ENCODE measurements at places on chromosomes 13 and 19.
A peak's percentile ranks its signal among the peaks of the same experiment; 100 is the strongest.

- DNase-seq = no peak
Observed at GRCh38 chr19:55930996-55931515, 1.1 kb downstream of the NLRP13 start.

GRCh38 chr13:63481334-63481733 lies 2065.7 kb upstream of the PCDH20 start:
- DNase-seq = no peak

GRCh38 chr19:23774106-23774505 lies 15.4 kb upstream of the ZNF681 start:
- no peak for DNase-seq

GRCh38 chr19:34365463-34366401 lies 736 bp downstream of the GPI start:
- DNase-seq = peak; percentile 23

- DNase-seq = no peak
Observed at GRCh38 chr19:34317311-34317927, 47.6 kb upstream of the GPI start.

- DNase-seq = no peak
Observed at GRCh38 chr13:43693639-43694038, 93.1 kb downstream of the ENOX1 start.

DNA sequence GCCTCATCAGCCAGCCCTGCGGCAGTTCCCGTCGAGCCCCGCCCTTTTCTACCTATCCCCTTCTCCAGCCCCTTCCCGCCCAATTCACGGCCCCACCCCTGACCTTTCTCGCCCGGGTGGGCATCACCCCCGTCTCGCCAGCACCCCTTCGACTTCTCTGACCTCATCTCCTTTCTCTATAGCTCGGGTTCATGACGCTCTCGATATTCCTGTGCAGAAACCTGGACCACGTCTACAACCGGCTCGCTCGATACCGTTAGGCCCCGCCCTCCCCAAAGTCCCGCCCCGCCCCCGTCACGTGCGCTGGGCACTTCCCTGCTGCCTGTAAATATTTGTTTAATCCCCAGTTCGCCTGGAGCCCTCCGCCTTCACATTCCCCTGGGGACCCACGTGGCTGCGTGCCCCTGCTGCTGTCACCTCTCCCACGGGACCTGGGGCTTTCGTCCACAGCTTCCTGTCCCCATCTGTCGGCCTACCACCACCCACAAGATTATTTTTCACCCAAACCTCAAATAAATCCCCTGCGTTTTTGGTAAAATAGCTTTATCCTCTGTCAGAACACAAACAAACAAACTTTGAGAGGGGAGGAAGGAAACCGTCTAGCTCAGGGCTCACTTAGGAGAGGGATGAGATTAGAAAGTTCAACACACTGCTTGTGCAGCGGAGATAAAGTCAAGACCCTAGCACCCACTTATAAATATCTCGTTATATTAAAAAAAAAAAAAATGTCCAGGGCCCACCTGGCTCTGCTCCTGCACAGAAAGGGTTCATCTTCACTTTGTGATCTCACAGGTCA lies 5.1 kb downstream of the CD37 start:
- DNase-seq = peak; percentile 68

- no peak for DNase-seq
Observed at GRCh38 chr13:76538004-76538403, 348.2 kb downstream of the KCTD12 start.

GRCh38 chr13:51920786-51921185 lies 59.0 kb downstream of the CCDC70 start:
- DNase-seq = no peak

GRCh38 chr13:30585748-30586262 lies 31.9 kb upstream of the USPL1 start:
- DNase-seq = no peak

GRCh38 chr19:20165971-20166592 lies 932 bp upstream of the ZNF486 start:
- no peak for DNase-seq

GRCh38 chr13:30027569-30028455 lies 177.4 kb upstream of the UBL3 start:
- no peak for DNase-seq

- peak; percentile 70 for DNase-seq
Observed at GRCh38 chr19:33064458-33064791, 263 bp downstream of the RHPN2 start.

Data from T47D (cell line).